ENCODE measurements at places on chromosomes 2 and 18.
A peak's percentile ranks its signal among the peaks of the same experiment; 100 is the strongest.

DNA sequence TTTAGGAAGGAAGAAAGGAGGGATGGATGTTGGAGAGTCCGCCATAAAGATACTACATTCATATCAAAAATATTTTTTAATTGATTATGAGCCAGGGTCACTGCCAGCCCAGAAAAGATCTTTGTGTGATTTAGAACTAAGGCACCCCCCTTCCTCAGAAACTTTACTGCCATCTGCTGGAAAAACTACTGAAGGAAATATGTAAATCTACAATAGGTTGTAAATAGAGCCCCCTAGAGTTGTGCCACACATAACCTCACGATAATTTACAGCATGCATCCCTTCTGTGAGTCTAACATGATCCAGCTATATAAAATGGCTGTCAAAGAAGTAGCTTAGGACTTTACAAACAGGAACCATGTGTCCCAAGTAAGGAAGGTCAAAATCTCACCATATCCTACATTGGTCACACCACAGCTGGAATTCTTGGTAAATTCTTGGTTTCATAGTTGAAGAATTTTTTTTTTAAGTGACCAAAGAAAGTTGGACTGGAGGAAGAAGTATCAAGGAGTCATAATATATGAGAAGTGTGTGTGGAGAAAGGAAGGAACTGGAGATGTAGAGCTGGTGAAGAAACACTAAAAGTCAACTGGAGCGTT, 152.5 kb downstream of the CYP26B1 start:
- peak; percentile 45 for DNase-seq

- peak; percentile 29 for DNase-seq
These were observed 27.5 kb downstream of the ZNF638 start for GRCh38 chr2:71358931-71359671.

DNA sequence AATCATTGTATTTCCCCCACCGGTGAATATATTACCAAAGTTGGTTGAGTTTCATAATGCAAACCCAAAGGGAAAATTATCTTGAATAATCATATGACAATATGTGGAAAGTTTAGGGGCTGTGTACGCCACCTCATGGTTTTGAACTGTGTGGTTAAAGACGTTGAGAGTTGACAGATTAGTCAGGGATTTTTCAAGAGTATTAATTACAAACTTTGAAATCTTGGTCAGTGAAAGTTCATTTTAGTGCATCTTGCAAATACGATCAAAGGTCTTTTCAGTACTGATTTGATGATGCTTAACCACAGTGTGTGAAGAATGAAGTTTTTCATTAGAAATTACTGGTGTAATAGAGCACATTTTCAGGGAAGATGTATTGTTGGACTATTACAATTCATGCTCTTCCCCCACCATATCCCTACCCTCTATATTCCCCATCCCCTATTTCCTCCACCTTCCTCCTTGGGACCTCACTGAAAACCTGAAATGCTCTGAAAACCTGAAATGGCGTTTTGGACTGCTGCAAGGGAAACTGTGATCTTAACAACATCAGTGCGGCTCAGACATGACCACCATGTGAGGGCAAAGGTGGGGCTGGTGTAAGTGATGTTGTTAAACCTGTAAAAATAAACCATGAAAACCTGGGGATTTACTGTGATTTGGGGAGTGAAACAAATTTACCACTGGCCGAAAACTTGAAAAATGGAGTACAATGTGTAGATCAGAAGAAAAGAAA, 4.5 kb upstream of the BCL2L11 start:
- DNase-seq = no peak

GRCh38 chr2:199322151-199322550, 135.6 kb downstream of the SATB2 start:
- DNase-seq = no peak

GRCh38 chr18:62325806-62326645, 916 bp downstream of the TNFRSF11A start:
- no peak for DNase-seq

DNA sequence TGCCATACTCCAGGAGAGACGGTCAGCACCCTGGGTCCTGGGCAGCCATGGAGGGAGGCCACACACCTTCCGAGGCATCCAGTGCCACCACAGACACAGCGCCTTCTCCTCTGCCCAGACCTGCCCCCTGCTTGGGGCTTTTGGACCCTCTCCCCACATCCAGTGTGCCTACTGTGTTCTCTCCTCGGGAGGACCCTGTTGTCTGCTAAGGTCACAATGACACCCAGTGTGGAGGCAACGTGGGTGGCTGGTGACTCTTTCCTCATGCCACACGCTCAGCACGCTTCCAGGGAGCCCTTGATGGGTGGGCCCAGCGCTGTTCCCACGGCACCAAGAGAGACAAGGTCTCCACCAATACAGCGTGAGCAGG, 251.9 kb downstream of the EIPR1 start:
- DNase-seq = no peak

GRCh38 chr18:48801728-48802542, 148.8 kb downstream of the SMAD7 start:
- no peak for DNase-seq

- DNase-seq = peak; percentile 43
These were observed 2.6 kb upstream of the BMPR2 start for GRCh38 chr2:202373490-202373889.

DNA sequence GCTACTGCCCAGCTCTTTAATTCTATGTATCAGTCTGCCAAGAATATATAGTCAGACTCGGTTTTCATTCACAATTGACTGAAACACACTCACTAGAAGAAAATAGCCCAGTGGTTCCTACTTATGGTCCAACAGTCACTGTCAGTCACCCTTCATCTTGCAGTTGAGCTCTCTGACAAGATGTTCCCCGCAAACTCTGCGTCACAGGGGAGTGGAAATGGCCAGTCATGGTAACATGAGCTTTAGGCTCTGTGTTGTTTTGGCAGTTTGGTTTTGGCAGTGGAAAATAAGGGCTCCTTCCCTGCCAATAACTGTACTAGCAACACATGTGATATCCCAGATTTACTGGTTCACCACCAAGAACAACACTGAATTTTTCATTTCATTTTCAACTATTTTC, 122.5 kb downstream of the PRPF40A start:
- peak; percentile 33 for DNase-seq

DNA sequence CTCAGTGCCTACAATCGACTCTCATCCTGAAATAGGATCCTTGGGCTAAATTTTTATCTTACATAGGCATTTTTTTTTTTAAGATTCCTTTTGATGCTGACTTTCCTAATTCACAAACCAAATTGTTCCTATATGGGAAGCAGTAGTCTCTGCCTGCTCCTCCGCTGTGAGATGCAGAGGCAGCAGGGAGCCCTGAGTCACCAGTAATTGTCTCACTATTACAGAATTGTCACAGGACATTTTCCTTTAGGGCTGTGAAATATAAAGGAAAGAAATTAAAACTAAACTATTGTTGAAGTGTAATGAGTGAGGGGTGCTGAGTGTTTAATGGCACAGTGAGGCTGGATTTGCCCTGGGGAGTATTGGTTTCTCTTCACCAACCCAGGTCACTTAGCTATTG, 63.8 kb downstream of the MYO3B start:
- no peak for DNase-seq

- DNase-seq = no peak
These were observed 47.9 kb downstream of the ADD2 start for GRCh38 chr2:70720124-70720523.

GRCh38 chr2:112623913-112624777, 21.6 kb upstream of the SLC20A1 start:
- DNase-seq = peak; percentile 74

DNA sequence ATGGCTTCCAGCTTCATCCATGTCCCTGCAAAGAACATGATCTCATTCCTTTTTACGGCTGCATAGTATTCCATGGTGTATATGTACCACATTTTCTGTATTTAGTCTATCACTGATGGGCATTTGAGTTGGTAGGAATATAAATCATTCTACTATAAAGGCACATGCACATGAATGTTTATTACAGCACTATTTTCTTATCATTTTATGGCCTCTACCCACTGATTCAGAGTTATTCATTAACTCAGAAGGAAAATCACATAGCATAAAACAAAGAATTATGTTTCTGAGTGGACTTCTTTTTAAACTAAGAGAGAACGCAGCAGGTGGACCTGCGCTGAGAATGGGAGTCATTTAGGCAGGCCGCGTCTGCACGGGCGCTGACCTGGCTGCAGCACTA, 619.6 kb downstream of the FBXO15 start:
- DNase-seq = no peak

GRCh38 chr2:218282173-218282991, 9.9 kb downstream of the TMBIM1 start:
- no peak for DNase-seq

DNA sequence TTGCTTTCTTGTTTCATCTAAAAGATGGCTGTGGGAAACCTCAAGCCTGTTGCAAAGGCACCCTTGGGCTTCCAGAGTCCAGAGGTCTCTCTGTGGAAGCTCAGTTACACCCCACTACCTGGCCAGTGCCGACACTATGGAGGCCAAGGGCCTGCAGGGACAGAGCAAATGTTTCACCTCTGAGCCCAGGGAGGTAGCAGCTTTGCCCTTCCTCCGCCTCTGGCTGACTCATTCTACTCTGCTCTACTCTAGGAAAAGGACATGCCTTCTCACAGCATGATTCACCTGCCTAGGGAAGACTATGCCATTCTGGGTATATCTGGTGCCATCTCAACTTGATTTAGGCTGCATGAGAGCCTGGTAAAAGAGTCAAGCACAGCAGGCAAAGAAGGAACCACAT, 12.2 kb downstream of the MYOM1 start:
- no peak for DNase-seq

DNA sequence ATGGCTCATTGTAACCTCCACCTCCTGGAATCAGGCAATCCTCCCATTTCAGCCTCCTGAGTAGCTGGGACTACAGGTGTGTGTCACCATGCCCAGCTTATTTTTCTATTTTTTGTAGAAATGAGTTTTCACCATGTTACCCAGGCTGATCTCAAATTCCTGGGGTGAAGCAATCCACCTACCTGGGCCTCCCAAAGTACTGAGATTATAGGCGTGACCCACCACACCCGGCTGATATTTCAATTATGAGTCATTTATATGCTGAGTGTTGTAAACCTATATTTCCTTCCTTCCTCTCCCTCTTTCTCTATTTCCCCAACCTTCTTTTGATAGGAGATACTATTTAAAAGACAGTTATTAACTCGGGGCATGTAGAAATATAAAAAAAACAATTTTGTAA, 469.6 kb upstream of the ID2 start:
- no peak for DNase-seq

- no peak for DNase-seq
These were observed 120.1 kb upstream of the SLC1A4 start for GRCh38 chr2:64869126-64869525.

- no peak for DNase-seq
These were observed 21.1 kb downstream of the KIF5C start for GRCh38 chr2:148896136-148896535.

GRCh38 chr2:161571051-161571429, 53.2 kb upstream of the SLC4A10 start:
- no peak for DNase-seq

- DNase-seq = peak; percentile 93
These were observed 10.0 kb upstream of the PROC start for GRCh38 chr2:127408004-127408806.
